ENCODE measurements at places on chromosomes 5 and 9. TPM values are rescaled to one million over a fixed set of nuclear protein-coding genes. Genes with fewer than 3 reads are reported as not detected.
A peak's percentile ranks its signal among the peaks of the same experiment; 100 is the strongest.

- no peak for DNase-seq
Observed at GRCh38 chr5:180202939-180203573, 6.0 kb downstream of the RASGEF1C start.

DNA sequence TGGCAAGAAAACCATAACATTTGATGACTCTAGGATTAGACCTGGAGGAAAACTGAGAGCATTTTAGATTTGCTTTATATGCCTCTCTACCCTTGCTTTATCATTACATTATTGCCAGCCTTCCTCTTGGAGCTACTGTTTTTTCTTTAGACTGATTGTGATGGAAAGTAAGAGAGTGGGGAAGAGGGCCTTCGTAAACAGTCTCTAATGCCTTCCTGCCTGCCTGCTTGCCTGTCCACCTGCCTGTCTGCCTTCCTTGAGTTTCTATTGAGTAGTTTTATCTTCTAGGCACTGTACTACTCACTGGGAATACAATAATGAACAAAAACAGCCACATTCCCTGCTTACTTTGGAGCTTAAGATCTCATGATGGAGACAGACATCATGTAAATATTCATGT, 189.3 kb downstream of the TRPM3 start:
- DNase-seq, result no peak

- DNase-seq, result no peak
Observed at GRCh38 chr9:81557452-81558090, 131.8 kb downstream of the TLE1 start.

DNA sequence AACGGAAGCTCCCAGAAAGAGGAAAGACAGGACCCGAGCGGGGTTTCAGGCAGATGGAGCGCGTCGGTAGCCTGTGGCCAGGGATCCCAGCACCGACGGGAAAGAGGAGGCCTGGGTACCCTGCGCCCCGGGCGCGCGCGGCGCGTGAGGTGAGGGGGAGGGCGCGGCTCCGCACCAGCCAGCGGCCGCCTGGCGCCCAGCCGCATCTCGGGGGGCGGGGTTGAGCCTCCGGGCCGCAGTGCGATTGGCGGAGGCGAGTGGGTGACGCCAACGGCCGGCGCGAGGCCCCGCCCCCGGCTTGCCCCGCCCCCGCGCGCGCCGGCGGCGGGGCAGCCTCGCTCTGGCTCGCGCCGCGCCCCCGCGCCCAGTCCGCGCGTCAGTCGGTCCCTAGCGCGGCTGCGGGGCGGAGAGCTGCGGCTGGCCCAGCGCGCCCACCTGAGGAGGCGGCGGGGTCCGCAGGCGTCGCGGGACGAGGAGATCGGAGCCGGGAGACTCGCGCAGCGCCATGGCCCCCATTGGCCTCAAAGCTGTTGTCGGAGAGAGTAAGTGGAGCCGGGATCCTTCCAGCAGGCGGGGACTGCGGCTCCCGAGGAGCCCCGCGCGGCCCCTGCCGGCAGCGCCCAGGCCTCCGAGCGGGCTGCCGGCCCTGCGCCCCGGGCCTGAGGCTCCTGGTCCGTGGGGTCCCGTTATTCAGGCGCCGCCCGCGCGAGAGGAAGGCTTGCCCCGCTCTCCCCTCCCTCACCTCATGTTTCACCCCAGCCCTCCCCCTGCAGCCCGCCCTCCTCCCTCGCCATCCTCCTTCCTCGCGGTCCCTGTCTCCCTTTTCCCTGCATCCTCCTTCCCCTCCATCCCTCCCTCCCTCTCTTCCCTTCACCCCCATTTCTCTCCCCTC, at the start of gene STXBP1:
Gene STXBP1 (plus strand): TSS at position 379 of the 892 bp plus-strand sequence. CDS start 127 bp downstream, at position 506.
- DNase-seq, result peak; percentile 93

DNA sequence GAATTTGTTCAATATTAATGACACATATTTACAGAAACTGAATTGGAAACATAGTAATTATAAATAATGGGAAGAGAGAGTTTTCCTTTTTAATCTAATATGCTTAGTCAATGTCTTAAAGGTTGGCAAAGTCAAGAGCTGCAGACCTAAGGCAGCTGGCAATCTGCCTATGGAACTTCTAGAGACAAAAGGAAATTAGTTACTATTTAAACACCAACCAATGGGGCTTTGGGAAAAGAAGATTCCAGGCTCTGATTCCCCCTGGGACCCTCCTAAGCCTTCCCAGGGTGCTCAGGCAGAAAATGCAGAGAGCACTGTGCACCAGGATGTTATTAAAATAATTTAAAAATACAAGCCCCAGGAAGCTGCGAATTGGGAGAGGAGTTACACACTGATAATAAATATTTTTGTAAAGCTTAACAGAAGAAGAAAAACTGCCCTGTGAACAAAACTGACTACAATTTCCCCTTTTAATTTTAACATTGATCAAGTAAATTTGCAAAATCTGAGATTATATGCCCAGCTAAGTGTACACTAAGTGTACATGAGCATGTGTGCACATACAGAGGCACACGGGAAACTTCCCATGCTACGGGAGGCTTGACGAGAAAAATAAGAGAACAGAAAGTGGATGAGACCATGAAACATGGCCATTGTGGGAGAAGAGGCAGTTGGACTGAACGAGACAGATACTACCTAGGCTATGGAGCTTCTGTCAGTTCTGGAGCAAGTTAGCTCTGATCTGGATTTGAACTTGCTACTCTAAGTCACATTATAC, 77.4 kb upstream of the ADAMTS16 start:
- DNase-seq, result no peak

GRCh38 chr9:91073049-91073810, 271.6 kb downstream of the SYK start:
- no peak for DNase-seq

GRCh38 chr5:36393656-36394428, 92.1 kb upstream of the RANBP3L start:
- DNase-seq, result no peak

DNA sequence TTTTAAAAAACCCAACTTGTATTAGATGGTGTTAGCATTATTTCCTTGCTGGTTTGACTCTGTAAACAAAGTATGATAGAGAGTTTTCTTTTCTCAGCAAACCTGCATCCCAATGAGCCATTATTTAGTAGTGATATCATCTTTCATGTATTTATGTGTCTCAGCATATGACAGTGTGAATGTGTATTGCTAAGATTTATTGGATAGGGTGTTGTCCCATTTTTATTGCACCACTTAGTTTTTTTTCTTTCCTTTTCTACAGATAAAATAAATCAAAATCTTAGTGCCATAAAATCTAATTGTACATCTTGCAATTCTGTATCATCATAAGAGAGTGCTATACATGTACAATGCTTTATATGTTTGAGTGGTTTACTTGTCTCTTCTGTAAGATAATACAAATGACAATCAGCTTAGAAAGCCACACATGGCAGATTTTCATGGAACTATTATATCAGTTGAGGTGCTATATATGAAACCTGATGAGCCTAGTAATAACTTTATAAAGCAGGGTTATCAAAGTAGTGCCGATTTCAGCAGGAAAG, 149.2 kb upstream of the CYLC2 start:
- DNase-seq, result no peak

- no peak for DNase-seq
Observed at GRCh38 chr9:127201071-127201541, 63.5 kb upstream of the GARNL3 start.

GRCh38 chr9:129939431-129939830, 103.6 kb downstream of the FNBP1 start:
- no peak for DNase-seq

GRCh38 chr9:34634551-34635248, 2.9 kb downstream of the SIGMAR1 start:
- DNase-seq, result no peak

DNA sequence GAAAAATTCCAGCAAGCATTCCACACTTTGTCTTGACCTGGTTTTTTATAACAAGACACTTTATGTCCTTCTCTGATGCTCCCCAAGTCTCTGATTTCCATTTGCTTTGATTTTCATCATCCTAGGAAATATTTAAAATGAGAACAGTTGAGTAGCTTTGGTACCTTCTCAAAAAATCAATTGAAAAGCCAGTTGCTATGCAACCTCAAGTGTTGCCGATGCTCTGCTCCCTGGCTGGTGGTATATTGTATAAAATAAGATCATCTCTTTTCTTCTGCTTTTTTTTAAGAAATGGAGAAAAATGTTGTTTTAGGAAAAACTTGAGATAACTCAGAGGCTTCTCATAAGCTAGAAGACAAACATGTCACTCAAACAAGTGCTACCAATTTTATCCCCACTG, 109.7 kb downstream of the ZNF354C start:
- DNase-seq, result no peak

GRCh38 chr9:27856748-27857147, 283.5 kb upstream of the C9orf72 start:
- no peak for DNase-seq

- DNase-seq, result no peak
Observed at GRCh38 chr9:81685763-81686613, 3.4 kb downstream of the TLE1 start.

DNA sequence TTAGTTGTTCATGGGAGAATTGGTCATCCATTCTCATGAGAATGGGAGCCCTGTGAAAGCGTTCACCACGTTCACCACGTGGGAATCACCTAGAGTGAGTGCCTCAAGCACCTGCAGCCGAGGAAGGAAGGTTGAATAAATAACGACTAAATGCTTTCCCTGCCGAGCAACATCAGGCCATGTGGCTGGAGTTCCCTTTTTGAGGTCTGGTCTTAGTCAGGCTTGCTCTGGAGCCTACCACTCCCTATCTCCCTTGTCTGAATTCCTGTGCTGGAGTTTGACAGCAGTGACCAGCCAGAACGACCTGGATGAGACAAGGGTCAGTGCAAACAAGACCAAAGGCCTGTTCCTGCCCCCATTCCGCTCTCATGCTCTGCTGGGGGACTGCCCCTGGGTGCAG, 28.5 kb downstream of the KCNMB1 start:
- DNase-seq, result no peak

- no peak for DNase-seq
Observed at GRCh38 chr9:92780206-92780605, 15.6 kb upstream of the BICD2 start.

- DNase-seq, result no peak
Observed at GRCh38 chr5:125657936-125658335, 765.3 kb upstream of the GRAMD2B start.

- no peak for DNase-seq
Observed at GRCh38 chr5:6597557-6597956, 35.3 kb downstream of the NSUN2 start.

GRCh38 chr5:110644357-110644756, 82.1 kb downstream of the TMEM232 start:
- no peak for DNase-seq

DNA sequence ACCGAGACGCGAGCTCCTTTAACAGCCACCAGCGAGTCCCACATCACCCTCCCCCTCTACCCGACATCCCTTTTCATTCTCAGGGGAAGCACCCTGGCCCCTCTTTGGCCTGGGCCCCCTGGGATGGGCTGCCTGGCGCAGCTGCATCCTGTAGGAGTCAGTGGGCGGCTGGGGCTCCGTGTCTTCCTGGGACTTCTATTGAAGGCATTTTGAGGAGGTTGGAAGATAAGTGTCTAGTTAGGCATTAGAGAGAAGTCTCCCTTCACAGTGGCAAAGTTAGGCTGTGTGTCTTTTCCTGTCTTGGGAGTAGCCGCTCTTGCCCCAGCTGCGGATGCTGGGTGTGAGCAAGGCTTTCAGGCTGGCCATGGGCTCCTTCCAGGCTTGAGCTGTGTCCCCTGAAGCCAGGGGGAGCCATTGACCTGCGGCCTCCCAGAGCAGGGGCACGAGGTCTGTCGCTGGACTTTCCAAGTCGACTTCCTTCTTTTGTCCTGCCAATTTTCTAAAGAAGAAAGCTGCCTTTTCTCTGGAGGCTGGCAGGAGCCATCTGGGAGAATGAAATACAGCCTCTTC, 18.6 kb upstream of the NKD2 start:
- DNase-seq, result peak; percentile 83

GRCh38 chr9:90309809-90310520, 332.7 kb downstream of the DIRAS2 start:
- DNase-seq, result no peak

- DNase-seq, result no peak
Observed at GRCh38 chr5:164652276-164652660, 1146.8 kb downstream of the MAT2B start.

DNA sequence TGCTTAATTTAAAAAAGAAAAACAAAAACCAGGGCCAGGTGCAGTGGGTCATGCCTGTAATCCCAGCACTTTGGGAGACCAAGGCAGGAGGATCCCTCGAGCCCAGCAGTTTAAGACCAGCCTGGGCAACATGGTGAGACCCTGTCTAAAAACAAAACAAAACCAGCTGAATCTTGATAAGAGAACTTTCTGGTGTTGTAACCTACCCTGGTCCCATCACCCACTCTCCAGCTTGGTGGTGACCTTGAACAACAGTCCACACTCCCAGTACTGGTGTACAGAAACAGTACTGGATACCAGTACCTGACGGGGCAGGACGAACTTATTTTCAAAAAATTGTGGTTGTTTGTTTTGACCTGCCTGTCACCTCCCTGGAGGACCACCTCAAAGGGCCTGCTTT, 30.9 kb downstream of the CLTA start:
- no peak for DNase-seq

DNA sequence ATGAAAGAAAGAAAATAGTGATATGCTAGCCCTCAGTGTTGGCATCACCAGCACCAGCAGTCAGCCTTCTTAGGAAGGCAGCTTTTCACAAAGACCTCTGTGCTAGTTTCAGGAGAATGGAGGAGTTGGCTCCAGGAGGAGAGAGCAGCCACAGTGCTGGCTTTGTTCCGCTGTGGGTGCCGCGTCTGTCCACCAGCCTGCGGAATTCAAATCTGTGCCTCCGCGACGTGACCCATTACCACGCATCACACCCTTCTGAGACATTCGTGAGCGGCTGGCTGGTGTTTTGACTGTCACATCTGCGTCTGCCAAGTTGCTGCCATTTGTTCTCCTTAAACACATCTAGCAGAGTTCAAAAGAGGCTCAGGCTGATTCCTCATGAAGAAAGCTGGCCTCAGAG, 34.4 kb downstream of the SNX18 start:
- DNase-seq, result no peak

The GDNF gene
- total RNA-seq, result not detected

The CD180 gene
- 2.0 TPM for total RNA-seq

The KIF20A gene
- total RNA-seq, result 0.67 TPM

The EIF4E1B gene
- not detected for total RNA-seq

The MYOT gene
- total RNA-seq, result 10.9 TPM

The ATP10B gene
- 16.1 TPM for total RNA-seq

The SLC34A3 gene
- total RNA-seq, result not detected

The CCNJL gene
- total RNA-seq, result 3.3 TPM

The BNC2 gene
- 196 TPM for total RNA-seq

The TLX3 gene
- not detected for total RNA-seq

Data from sciatic nerve (tissue), 2 donors.